ENCODE measurements at places on chromosomes 2 and 18.

DNA sequence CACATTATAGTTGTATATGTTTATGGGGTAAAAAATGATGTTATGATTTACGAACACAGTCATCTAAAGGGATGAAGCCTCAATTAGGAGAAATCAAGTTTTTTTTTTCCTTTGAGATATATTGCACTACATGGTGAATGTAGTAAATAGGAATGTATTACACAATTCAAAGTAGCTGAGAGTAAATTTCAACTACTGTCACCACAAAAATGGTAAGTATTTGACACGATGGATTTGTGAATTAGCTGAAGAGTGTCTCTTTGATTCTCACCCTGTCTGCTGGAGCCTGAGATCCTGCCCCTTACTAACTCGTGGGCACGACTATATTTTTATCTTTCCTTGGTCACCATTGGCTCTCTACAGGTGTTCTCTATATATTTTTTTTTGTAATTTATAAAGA is 540.4 kb upstream of the DSEL start:
- no peak for DNase-seq

DNA sequence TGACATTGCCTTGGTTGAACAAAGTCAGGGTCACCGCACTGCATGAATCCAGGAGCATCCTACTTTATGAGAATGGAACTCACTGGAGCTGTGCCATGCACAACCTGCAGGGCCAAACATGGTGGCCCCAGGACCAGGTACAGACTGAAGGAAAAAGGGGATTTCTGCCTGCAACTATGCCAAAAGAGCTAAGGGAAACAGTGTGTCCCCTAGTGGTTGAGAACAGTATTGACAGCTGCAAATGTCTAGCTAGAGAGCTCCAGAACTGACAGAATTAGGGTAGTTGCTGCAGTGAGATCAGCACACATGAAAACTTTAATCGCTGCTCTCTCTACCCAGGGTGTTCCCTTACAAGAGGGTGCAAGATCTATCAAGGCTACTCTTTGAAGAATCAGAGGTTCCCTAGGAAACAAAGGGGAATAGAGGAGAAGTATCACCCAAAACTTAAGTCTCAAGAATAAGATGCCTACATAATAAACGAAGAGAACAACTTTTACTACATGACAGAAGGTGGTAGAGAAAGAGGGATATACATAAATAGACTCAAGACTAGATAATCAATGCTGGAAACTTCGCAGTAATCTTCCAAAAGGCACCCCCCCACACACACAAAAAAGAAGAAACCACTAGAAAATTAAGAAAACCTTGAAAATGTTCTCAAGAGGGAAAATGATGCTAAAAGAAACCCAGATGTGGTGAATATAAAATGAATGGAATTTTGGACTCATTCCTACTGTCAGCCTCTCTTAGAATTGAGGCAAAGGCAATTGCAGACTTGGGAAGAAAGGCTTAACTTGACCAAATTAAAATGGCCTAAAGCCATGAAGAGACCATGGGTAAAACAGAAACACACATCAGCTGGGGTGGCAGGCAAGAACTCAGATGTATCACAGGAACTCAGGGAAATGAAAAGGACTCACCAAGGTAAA is 43.6 kb upstream of the IHH start:
- no peak for DNase-seq

DNA sequence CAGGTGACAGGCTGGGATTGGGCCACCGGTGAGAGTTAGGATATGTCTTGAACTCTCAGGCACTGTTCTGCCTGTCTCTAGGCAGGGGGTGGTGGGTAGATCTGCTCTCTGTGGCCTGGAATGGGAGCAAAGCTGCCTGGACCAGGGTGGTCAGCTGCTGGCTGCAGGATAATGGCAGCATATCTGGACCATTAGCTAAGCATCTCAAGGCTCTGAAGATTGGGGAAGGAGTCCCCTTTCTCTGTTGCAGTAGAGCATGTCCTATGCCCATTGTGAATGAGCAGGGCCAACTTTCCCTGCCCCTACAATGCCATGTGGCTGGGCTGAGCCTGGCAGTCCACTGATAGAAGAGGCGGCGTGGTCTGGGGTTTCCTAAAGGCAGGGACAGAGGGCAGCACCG is 34.6 kb downstream of the LOXHD1 start:
- no peak for DNase-seq

- DNase-seq, result no peak
Measured at GRCh38 chr2:171688129-171688465, 828 bp downstream of the DYNC1I2 start.

GRCh38 chr2:11787991-11788390 is 41.6 kb downstream of the LPIN1 start:
- no peak for DNase-seq

- DNase-seq, result no peak
Measured at GRCh38 chr18:9130806-9131205, 5.8 kb upstream of the ANKRD12 start.

GRCh38 chr2:113739849-113740248 is 16.6 kb downstream of the SLC35F5 start:
- DNase-seq, result no peak

- DNase-seq, result no peak
Measured at GRCh38 chr2:165700531-165700930, 93.5 kb downstream of the GALNT3 start.

GRCh38 chr2:127648321-127648720 is 2.4 kb downstream of the GPR17 start:
- no peak for DNase-seq

- no peak for DNase-seq
Measured at GRCh38 chr18:2256577-2256976, 314.7 kb downstream of the METTL4 start.

- no peak for DNase-seq
Measured at GRCh38 chr2:134458950-134459349, 205.1 kb downstream of the MGAT5 start.

GRCh38 chr2:101442042-101442666 is 32.8 kb downstream of the RFX8 start:
- DNase-seq, result no peak

DNA sequence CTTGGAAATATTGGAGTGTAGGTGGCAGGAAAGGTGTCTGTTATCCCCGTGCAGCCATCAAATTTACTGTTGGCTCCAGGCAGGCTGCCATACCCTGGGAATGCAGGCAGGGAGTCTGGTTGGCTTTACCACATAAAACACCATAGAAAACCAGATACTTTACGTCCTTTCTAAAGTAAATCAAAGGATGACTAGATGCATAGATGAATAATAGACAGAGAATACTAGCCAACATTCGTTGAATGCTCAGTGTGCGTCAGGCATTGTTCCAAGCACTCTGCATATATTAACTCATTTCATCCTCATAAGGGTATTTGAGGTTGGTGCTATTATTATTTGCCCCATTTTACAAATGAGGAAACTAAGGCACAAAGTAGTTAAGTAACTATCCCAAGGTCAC is 65.2 kb downstream of the VSNL1 start:
- no peak for DNase-seq

DNA sequence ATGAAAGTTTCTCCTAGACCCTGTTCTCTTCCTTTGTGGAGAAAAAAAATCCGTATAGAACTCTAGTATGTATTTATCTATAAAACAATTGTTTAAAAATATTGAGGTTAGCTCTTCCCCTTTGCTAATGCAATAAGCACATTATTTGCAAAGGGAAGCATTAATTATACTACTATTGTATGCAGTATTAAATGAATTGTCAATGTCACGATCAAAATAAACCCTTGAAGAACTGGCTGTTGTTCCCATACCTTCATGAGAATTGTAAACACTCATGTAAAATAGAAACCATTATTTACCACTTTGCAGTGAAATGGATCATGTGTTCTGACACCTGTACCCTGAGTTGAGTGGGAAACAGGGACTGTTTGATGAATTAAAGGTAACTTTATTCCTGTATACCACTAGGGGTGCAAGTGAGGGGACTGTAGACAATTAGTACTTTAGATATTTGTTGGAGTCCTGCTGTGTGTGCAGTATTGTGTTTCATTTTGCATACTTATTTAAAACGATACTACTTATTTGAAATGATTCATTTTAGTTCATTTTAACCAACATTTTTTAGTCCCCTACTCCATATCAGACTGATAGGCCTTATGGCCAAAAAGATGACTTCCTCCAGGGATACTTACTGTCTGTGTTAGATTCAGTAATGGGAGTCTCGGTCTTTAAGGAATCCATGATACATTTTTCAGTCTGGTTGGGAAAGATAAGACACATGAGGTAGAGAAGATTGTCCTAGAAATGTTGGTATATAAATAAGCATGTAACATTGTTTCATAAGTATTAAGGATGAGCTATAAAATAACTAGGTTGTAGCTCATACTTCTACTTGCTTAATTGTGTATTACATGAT is 7.9 kb downstream of the PKP4 start:
- DNase-seq, result no peak

GRCh38 chr2:239085201-239085992 is 237.5 kb downstream of the TWIST2 start:
- DNase-seq, result no peak

- peak; percentile 13 for DNase-seq
Measured at GRCh38 chr2:74267068-74267467, 68.7 kb downstream of the MTHFD2 start.

GRCh38 chr18:21109936-21110712 is 1.5 kb downstream of the ROCK1 start:
- DNase-seq, result no peak

- DNase-seq, result no peak
Measured at GRCh38 chr2:3022841-3023372, 354.7 kb downstream of the EIPR1 start.

- DNase-seq, result no peak
Measured at GRCh38 chr2:226256709-226257376, 542.8 kb downstream of the IRS1 start.
